T1000 (cell line): ENCODE measurements at places on chromosomes 3 and 15.

- no peak for DNase-seq
These were observed 116.5 kb downstream of the LPP start for GRCh38 chr3:188270423-188270972.

DNA sequence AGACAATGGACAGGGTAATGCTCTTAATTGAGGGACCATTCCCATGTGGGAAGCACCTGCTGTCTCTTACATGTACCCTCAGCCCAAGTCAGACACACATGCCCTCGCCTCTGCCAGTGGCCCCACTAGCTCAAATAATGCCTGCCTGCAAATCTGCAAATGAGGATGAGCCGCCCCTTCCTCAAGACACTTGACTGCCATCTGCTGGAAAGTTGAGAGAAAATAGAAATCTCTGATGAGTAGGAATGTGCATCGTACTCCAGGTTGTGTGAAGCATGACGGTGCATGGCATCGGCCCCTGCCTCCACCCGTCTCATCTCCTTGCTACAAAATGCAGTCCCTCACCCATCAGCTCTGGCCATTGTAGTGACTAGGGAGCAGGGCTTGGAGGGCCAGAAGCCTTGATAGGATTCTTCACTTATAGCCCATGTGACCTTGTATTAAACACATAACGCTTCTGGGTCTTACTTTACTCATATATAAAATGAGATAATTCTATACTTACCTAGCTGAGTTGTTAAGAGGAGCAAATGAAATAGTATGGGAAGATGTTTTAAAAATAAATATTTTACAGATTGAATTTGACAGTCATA lies 6.3 kb upstream of the SCN5A start:
- no peak for DNase-seq

DNA sequence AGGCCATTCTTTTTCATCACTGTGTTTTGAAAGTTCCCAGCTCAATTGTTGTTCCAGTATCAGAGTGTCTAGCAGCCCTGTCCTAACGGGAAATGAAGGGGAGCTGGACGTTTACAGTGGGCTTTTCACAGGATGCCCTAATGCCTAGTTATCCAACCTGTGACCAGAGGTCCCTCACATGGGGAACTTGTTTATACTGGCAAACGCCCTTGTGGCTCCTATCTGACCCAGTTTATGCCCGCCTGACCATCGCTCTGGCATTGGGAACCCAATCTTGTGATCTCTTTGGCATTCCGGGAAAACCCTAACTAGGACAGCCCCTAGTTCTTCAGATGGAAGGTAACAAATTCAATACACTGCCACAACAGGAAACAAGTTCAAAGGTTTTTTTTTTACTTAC lies 14.5 kb upstream of the MYRIP start:
- no peak for DNase-seq

DNA sequence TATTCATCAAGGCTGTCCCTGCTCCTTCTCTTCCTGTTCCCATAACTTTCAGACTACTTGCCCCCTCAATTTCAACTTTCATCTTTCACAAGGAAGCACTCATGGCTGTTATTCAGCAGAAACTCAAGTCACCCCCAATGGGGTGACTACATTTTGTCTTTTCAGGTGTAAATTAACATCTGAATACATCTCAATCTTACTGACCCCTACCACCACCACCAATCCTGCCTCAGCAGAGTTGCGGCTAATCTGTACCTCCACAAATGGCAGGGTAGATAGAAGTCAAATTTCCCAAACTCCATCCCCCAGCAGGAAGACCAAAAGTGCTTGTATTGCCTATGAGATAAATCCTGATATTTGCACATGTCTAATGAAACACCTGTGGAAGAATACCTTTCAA lies 19.2 kb downstream of the SOX2 start:
- no peak for DNase-seq

DNA sequence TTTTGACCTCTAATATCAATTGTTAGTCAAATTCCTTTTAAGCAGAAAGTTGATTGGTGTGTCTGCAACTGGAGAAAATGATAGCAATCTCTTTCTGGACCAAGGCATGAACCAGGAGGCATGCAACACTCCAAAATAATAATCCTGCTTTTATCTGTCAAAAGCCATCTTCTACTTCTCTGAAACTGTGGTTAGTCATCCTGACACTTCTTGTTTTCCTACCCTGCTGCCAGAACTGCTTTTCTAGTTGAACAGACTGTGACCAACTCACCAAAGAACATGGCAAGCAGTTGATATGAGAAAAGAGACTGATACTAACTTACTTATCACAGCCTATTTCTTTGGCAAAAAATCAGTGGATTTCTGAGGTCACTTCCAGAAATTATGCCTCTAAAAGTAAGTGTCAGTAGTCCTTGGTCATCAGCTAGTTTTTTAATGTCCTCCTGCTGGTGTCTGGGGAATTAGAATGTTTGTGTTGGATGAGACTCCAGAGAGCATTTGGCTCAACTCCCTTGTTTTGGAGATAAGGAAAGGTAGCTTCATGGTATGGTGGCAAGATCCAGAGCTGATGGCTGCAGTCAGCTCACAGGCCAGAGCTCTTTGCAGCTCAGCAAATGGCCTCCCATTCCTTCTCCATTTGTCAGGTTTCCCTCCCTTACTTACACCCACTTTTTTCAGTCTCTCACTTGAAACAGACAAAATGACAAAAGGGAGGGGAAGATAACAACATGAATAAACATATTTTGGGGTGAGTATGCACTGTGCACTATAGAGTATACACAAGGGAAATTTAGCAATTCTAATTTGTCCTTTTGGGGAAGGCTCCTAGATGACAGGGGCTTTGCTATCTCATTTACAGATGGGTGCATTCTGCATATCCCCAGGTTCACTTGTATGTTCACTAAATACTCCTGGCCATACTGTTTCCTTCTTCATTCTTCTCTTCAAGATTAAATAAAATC lies 7.0 kb downstream of the CRYGS start:
- no peak for DNase-seq

GRCh38 chr3:60013241-60013640 lies 963.4 kb upstream of the CFAP20DC start:
- no peak for DNase-seq

DNA sequence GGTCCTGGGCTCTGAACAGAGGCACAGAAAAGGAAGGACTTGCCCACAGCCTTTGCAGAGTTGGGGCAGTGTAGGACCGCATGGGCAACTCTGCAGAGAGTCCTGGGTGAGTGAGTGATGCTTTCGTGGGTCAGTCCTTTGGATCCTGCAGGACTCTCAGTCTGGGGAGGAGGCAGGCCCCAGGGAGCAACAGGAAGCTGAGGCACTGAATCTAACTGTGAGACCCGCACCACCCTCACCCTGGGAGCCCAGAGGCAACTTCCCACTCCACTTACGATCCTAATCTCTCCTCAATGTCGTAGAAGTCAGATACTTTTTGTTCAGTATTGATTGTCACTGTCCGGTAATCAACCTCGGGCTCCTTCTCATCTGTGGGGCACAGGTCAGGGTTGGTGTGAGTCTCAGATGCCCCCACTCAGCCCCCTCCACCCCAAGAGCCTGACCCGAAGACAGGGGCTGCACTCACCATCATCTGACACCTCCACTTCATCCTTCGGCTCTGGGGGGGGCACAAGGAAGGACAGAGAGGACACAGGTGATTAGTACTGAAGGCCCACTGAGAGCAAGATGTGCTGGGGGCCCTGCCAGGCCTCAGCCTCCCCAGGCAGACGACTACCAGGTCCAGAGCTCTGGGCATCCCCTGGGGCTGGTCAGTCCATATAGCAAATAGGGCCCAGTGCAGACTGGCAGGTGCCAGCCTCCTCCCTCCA lies 64.0 kb upstream of the HACD2 start:
- DNase-seq = no peak

DNA sequence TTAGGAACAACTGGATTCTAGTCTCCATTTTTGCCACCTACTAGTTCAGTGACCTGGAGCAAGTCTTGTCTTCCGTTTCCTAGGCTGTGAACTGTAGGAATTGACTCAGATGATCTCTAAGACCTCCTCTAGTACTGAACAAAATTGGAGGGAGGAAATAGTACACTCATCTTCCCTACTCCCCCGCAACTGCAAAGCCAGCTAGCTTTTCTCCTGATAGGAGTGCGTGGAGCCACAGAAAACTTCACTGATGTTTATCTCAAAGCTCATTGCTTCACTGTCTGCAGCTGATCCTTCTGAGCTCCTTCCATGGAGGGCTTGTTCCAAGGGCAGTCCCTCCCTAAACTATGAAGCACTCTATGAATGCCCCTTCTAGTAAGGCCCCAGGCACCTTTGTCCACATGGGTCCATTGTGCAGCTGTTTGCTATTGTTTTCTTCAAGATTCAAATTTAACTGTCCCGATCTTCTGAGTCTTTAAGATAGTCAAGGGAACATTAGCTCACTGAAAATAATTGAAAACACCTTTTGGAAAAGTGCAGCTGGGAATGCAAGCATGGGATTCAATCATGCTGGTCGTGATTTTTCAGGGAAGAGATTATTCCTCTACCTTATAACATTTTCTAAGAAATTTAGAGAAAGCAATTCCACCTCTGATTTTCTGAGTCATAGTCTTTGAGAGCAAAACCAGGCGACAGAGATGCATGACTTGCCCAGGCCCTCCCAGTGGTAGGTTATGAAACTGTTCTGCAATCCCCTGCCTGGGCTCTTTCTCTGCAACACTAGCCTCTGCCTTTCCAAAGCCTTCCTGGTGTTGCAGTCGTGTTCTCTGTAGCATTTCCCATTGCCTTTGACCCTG lies 24.3 kb downstream of the FILIP1L start:
- DNase-seq = peak; percentile 24

DNA sequence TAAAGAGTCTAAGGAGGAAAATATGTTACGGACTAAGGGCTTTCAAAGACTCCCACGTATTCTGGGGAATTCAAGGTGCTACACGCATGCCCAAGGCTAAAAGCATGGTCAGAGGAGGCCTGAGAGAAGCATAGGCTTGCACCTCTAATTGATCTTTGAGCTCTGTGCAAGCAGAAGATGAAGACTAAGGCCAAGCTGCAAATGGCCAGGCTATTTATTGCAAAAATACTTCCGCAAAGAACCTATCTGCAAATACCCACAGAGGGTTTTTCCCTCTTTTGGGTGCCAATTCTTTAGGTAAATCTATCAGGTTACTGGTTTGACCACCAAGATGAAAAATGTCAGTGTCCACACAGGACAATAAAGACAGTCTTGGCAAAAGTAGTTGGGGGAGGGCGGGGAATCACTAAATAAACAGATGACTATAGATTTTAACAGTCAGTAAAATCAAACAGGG lies 119.5 kb downstream of the STAG1 start:
- DNase-seq = no peak

DNA sequence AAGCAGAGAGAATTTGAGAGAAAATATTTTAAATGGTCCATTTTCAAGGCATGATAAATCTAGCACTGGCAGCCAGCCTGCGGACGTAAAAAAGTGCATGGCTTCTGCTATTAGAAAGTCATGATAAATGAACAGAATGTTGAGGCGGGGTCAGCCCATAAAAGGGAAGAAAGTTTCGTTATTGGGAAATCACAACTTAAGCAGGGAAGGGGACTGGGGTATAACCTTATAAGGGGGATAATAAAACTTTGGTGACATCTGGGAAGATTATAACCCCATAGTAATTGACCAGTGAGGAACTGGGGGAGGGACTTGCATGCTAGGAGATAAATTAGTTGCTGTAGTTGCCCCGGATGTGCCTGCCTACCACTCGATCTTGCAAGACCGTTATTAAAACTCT lies 88.4 kb upstream of the PLSCR4 start:
- DNase-seq = no peak

DNA sequence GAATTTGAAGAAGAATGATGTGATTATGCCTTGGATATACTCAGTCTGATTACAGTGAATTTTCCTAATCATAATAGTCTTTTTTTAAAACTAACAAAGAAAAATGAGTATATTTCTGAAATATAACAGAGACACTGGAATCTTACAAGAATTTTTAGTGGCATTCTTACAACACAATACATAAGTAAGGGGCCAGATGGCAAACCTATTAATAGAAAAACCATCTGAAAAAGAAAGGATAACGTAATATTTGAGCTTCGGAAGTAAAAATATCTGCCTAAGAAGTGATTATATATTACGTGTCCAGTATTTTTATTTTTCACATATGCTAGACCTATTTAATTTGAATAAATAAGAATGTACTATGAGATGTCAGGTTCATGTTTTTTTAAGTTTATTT lies 452.8 kb downstream of the NAALADL2 start:
- DNase-seq = no peak

DNA sequence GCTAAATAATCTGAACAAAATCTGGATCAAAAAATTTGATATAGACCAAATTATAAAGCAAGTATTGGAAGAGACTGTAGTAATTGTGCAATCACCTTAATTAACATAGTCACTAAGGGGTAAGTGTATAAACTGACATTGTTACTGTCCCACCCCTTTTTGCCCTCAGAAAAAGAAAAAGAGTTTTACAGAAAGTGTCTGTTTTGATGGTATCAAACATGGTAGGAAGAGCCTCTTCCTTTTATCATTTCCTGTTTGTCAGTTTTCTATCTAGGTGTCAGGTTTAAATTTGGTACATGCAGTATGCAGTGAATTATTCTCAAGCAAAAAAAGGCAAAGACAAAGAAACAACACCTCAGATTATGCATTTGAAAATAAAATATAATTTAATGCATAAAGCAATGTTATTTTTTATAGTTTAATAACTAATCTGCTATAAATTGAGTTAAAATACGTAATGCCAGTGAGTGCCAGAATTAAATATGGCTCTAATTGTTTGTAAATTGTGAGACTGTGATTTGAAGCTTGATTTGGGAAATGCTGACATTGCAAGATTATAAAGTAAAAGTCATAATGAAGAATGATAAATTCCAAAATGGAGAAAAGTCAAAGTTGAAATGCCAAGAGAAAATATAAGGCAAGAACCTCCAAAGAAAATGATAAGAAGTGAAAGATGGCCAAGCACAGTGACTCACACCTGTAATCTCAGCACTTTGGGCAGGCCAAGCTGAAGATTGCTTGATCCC lies 30.3 kb upstream of the CMC1 start:
- no peak for DNase-seq

DNA sequence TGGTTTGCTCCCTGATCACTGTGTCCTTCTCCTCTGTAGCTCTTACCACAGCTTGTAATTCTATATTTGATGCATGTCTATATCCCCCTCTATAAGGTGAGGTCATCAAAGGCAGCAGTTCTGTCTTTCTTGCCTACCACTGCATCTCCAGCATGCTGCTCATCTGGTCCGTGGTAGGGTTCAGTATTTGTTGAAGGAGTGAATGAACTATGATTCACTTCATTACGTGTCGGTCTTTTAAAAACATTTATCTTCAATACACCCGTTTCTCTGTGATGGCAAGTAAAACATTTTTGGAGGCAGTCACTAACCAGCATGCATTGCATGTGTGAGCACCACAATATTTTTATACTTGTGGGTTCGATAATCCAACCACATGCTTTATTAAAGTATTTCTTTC lies 27.6 kb downstream of the CHST14 start:
- DNase-seq = no peak

- DNase-seq = no peak
These were observed 11.9 kb downstream of the CXCR6 start for GRCh38 chr3:45955017-45955647.

- no peak for DNase-seq
These were observed 53.7 kb downstream of the NMD3 start for GRCh38 chr3:161274691-161275298.

DNA sequence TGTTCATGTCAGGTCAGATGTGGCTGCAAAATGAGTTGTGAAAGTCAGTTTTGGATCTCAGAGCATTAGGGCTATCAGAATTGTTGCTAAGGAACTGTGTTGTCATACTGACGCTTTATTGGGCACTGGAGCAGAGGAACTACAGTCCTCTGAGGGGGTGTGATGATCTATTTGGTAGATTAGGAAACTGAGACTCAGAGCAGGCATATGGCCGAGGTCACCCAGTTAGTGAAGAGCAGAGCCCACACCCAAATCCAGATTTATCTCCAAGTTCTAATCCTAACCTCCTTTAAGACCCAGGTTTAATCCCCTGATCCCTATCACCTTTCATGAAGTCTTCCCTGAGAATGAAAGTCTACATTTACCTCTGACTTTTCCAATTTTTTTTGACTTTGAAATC lies 25.6 kb upstream of the GLCE start:
- no peak for DNase-seq
